ENCODE measurements at places on chromosomes 13 and 19.

- no peak for DNase-seq
Measured at GRCh38 chr13:45907503-45907902, 56.0 kb upstream of the SIAH3 start.

GRCh38 chr13:68293631-68294030 lies 1063.5 kb upstream of the PCDH9 start:
- DNase-seq: no peak

- no peak for DNase-seq
Measured at GRCh38 chr19:44847144-44848035, 1.3 kb downstream of the NECTIN2 start.

GRCh38 chr19:11377237-11377636 lies 2.8 kb downstream of the SWSAP1 start:
- DNase-seq: no peak

DNA sequence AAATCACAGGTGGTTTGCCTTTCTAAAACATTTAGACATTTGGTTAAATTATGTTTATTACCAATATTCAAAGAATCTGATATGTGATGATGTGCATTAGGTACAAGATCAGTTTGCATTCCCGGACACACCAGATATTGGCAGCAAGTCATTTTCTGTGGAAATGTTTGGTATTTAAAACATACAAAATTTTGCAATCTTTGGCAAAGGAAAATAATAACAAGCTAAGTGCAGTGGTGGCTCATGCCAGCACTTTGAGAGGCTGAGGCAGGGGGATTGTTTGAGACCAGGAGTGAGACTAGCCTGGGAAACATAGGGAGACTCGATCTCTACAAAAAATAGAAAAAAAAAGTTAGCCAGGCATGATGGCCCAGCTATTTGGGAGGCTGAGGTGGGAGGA lies 29.1 kb upstream of the TSC22D1 start:
- no peak for DNase-seq

DNA sequence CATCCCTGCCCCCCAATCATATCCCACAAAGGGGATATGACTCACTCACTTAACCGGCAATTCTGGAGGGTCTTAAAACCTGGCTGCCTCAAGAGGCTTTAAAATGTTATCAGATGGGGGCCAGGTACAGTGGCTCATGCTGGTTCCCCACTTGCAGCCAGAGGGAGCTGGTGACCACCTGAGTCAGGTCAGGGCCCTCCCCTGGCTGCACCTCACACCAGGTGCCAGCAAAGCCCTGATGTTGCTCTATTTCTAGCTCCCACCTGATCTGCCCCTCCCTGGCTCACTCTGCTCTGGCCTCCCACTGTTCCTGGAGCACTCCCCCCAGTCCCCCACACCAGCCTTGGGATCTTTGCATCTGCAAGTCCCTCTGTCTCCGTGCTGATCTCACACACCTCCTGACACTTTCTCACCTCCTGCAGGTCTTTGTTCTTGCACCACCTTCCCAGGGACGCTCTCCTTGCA lies 14.2 kb downstream of the HPN start:
- no peak for DNase-seq

GRCh38 chr13:103528437-103528836 lies 462.2 kb upstream of the SLC10A2 start:
- DNase-seq: no peak

- DNase-seq: no peak
Measured at GRCh38 chr19:35975608-35976214, 19.3 kb upstream of the SDHAF1 start.

DNA sequence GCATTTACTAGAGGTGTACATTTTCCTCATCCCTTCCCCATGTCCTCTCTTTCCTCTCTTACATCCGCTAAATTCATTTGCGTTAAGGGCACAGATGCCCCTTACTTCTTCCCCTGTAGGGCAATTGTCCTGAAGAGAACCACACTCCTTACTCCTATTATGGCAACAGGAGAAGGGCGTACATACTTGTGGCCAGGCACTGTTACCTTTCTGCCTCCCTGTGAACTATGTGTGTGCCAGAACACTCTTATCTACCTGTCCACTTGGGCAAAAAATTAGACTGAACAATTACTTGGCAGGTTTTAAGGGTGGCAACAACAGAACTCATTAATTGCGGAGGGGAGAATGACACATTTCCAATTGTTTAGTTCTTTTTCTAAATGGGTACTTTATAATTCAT lies 152.5 kb downstream of the RGCC start:
- DNase-seq: no peak

- no peak for DNase-seq
Measured at GRCh38 chr13:39509616-39510315, 93.2 kb downstream of the LHFPL6 start.

GRCh38 chr13:47109028-47109427 lies 212.2 kb upstream of the HTR2A start:
- no peak for DNase-seq

DNA sequence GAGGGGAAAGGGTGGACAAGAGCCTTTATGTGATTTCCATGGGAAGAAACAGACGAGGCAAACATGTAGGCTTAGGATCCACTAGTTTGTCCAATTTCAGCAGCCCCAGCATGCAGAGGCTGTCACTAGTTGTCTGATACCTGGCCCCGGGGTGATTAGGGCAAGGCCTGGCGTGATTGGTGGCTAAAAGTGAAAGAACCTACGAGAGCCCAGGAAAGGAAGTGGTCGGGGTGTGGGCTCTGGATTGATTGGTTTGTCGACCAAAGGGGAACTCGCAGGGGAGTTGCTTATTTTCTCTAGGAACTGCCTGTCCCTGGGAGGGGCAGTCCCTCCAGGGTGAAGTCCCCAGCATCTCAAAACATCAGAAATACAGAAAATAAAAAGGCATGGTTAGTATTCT lies 64.2 kb upstream of the UQCRFS1 start:
- DNase-seq: peak; percentile 70

DNA sequence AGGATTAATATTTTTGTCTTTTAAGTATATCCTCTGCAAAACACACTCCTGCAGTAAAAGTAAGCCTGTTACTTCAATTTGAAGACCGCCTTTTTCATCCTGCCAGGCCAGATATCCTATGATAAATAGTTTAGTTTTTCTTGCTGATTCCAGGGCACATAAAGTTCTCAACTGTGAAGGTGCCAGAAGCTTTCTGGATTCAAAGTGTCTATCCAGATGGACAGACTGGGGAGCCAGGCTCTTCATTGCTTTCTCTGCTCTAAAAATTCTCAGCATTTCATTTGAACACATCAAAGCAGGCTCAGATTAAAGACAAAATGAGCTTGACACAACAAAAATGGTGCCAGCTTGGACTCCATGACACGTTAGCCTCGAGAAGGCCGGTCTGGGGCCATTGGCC lies 53.6 kb upstream of the UBL3 start:
- DNase-seq: no peak

DNA sequence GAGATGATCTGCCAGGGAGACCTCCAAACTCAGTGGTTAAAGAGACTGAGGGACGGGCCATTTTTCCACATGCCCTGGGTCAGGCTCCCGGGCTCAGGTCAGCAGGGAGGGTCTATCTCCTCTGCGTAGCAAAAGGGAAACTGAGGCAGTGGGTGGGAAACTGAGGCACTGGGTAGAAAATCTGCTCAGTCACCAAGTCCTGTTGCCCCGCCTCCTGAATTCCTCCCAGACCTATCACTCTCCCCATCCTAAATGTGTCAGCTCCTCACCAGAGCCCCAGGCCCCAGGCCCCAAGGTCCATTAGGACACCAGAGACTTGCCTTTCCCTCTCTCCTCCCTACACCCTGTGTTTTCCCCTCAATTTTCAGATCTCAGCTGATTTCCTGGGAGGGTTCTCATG lies 2.4 kb downstream of the CD320 start:
- no peak for DNase-seq

DNA sequence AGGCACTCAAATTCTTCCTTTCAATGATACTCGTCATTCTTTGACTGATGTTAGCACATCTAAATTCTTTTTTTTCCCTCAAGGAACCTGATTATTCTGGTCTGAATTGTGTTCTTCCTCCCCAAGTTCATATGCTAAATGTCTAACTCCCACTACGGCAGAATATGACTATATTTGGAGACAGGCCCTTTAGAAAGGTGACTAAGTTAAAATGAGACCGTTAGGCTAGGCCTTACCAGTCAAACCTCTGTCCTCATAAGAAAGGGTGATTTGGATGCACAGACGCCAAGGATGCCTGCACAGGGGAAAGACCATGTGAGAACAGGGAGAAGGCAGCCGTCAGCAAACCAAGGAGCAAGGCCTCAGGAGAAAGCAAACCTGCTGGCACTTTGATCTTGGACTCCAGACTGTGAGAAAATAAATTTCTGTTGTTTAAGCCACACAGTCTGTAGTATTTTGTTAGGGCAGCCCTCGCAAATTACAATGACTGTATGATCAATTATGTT lies 13.1 kb upstream of the FOXO1 start:
- DNase-seq: no peak

DNA sequence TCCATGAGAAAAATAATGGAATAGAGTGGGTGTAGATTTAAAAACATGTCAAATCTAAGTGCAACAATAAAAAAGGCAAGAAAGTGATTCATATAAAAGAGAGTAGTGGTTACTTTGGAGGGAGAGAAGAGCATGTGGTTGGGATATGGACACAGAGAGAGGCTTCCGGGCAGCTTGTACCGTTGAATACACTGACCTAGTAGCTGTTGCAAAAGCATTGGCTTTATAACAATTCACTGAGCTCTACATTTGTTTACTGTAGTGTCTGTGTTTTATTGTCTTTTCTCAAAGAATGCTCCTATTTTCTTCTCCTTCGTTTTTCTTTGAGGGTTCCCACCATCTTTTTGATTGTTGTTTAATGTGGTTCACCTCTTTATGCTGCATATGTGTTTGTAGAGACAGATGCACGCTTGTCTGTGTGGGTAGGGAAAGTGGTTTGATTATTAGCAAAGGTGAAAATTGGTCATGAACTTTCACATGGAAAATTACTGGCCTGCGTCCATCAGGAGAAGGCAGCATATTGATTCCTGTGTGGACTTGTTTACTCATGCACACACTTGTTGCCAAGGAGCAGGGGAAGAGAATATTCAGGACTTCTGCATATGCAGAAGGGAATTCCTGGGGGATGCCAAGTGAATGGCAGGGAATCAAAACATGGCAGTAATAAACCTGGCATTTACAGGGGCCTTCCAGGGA lies 29.9 kb upstream of the IRS2 start:
- DNase-seq: no peak

GRCh38 chr19:46573679-46574498 lies 27.2 kb upstream of the CALM3 start:
- no peak for DNase-seq

- DNase-seq: no peak
Measured at GRCh38 chr13:62357887-62358645, 942.4 kb upstream of the PCDH20 start.

DNA sequence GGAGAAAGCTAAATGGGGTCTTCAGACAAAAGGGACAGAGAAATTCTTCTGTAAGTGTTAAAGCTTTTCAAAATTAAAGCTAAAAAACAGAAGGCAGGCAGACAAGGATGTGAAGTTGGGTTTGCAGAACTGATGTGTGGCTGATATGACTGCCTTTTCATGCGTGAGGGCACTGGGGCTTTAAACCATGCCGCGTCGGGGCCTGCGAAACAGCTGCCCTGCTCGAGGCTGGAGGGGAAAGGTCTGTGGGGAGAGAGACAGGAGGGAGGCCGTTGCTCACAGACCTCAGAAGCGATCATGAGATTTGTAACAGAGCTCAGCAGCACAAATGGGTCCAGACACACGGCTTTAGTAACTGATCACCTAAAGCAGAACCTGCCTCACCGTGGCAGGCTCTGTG lies 23.5 kb downstream of the CAPS start:
- no peak for DNase-seq
